Immature natural killer cell (primary cell): ENCODE measurements at places on chromosomes 5 and 9. TPM values are rescaled to one million over a fixed set of nuclear protein-coding genes. Genes with fewer than 3 reads are reported as not detected.
A peak's percentile ranks its signal among the peaks of the same experiment; 100 is the strongest.

PROB1 gene
- 1.4 TPM for polyA plus RNA-seq

- H3K36me3 ChIP-seq = no peaks in the 10 kb centered on the region
- H3K4me3 ChIP-seq = peak overlapping the region; percentile 36
- no peak for DNase-seq
- H3K27ac ChIP-seq = no peak overlapping the region
These were observed 303.0 kb downstream of the PARP8 start for GRCh38 chr5:50969151-50970031.

ITGA1 gene
- not detected for polyA plus RNA-seq

PCDHAC2 gene
- polyA plus RNA-seq = not detected

WNT8A gene
- not detected for polyA plus RNA-seq

SVEP1 gene
- polyA plus RNA-seq = 0.03 TPM

DNA sequence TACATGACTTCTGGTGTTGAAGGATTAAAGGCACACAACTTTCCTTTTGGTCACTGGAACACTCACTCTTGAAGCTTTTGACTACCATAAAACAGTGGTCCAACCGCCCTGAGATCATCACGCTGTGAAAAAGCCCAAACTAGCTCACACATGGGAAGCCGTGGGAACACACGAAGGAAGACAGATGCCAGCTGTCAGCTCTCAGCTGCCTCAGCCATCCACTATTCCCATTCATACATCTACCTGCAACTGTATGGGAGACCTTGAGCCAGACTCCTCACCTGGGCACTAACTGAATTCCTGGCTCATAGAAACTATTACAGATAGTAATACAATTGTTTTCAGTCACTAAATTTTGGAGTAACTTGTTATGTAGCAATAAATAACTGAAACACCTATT is 246.1 kb downstream of the MSX2 start:
- H3K4me3 ChIP-seq = no peak overlapping the region
- DNase-seq = no peak
- H3K27ac ChIP-seq = no peak overlapping the region
- H3K4me1 ChIP-seq = no peaks in the 10 kb centered on the region

DNA sequence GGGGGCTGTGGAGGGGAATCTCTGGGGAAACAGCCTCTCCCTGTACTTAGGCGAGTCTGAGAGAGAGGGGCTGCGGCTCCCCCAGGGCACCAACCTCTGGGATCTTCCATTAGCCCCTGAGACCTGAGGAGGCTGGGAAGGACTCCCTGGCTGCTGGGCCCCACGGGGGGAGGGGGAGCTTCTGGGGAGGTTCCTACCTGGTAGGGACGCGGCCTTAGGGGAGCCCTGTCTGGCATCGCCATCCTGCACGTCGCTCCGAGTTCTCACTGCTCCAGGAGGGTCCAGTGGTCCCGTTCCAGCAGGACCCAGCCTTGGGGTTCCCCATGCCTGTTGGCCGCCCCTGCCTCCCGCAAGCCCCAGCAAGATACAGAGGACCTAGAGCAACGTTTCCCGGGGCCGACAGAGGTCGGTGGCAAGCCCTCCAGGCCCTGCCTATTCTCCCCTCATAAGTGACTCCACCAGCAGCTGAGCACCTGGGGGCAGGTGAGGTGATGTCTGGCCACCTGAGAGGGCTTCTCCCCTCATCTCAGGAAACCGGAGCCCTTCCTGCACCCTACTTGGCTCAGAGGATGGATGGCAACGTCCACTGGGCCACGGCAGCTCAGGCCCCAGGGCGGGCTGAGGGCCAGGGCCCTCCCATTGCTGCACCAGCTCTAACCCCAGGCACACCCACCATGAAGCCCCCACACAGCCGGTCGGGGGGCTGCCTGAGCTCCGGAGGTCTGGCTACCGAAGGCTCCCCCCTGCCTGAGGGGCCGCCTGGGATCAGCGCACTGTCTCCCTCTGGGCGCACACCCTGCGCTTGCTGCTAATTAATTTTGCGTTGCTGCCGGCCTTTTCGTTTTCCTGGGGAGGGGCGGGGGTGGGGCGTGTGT is 22.5 kb downstream of the TPPP start:
- no peak overlapping the region for H3K4me3 ChIP-seq
- DNase-seq = no peak
- H3K4me1 ChIP-seq = peaks cover 5% of the 10 kb centered on the region
